ENCODE measurements at places on chromosomes 2 and 18.

GRCh38 chr2:113891265-113891959 is 1.5 kb downstream of the ACTR3 start:
- no peak for DNase-seq

GRCh38 chr2:46794693-46795317 is 120.8 kb downstream of the MCFD2 start:
- no peak for DNase-seq

- DNase-seq = no peak
Measured at GRCh38 chr2:191158193-191158592, 7.4 kb upstream of the STAT4 start.

DNA sequence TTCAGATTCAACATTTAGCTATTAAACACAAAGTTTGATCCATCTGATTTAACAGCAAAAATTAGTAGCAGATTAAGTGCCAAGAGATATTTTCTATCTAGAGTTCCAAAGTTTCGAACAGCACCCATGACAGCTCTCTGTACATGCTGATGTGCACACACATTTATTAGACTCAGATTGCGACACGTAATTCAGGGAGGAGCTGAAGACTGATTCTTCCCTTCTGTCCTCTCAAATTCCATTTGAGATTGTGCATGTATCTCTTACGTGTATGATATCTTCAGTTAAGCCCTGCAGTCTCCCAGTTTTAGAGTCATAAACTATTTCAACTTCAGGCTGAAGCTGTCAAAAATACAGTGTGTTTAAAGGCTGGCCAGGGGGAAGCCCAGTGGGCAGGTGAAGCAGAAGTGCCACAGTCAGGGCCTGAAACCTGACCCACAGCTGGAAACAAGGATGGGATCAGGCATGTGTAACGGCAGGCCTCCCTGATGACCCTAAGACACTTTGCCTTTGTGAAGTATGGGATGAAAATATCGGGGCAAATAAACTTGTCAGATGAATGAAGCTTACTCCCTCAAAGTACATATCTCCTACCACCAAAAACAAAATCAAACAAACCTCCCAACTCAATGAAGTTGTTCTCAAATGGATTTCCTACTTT is 30.6 kb downstream of the CYB5A start:
- no peak for DNase-seq

GRCh38 chr2:219520079-219520478 is 5.8 kb downstream of the ASIC4 start:
- DNase-seq = no peak

DNA sequence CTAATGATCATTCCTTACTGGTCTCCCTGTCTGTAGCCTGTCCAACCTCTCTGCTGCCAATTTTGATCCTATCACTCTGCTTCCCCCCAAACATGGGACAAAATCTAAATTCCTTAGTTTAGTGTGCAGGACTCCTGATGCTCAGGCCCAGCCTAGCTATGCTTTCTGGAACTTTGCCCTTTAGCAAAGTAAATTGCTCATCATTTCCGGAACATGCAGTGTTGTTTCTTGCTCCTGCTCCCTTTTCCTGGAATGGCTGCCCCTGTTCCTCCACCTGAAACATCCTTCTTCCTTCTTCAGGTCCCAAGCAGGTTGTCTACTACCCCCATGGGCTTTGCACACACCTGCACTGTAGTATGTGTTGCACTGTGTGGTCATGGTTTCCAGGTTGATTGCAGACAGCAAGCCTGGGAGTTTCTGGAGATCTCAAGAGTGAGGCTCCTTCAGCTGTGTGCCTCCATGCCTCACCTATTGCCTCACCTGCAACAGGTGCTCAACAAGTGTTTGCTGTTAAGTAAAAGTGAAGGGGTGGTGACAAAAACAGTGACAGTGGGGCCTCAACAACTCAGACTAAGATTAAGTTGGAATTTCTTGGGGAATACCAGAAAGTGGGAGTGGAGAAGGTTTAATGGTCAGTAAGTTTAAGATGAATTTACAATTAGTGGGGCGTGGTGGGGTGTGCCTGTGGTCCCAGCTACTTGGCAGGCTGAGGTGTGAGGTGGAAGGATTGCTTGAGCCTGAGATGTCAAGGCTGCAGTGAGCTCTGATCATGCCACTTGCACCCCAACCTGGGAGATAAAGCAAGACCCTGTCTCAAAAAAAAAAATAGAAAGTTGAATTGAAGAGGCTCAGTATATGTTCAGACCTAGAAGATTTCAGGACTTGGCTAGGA is 120.0 kb downstream of the DNAH6 start:
- DNase-seq = no peak

DNA sequence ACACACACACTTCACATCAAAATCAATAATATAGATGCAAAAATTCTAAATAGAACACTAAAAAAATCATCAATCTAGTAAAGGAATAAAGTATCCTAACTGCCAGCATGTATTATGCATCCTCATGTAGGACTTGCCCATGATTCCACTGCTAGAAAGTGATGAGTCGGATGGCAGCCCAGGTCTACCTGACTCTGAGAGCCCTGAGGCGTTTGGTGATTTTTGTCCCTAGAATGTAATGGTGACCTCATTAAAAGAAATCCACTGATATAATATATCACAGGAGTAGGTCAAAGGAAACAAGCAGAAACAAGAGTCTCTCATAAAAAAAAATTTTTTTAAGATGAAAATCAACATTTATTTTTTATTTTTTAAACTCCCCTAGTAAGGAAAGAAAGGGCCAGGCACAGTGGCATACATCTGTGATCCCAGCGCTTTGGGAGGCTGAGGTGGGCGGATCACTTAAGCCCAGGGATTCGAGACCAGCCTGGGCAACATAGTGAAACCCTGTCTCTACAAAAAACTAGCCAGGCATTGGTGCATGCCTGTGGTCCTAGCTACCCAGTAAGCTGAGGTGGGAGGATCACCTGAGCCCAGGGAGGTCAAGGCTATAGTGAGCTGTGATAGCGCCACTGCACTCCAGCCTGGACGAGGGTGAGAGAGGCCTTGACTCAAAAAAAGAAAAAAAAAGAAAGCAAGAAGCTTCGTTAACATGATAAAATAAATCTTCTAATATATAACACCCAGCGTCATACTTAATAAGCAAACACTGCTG is 24.4 kb upstream of the ACTG2 start:
- no peak for DNase-seq

DNA sequence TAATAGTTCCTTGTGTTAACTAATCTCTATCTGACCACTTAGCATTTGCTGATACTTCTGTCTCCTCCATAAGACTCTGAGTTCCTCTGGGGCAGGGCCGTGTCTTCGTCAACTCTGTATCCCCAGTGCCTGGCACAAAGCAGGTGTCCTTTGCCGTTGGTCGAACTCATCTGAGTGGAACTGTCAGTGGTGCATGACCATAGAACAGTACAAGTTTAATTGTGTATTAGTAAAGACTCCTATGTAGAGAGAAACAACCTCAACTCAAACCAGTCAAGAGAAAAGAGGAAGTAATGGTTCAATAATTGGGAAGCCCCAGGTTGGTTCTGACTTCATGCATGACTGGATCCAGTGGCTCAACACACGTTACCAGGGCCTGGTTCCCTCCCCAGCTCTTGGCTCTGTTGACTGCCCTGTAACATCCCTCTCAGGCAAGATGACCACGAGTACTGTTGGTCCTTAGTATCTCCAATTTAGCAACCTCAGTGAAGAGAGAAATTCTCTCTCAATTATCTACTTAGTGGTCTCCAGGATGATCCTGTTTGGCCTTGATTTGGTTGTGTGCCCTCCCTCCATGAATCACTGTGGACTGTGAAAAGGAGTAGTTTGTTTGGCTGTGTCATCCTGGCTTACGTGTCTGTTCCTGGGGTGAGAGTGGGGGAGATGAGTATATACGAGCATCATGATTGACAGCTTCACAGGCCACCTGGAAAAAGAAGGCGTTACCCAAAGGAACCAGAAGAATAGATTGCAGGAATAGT is 58.5 kb upstream of the MSH6 start:
- peak; percentile 22 for DNase-seq

GRCh38 chr2:75525434-75526310 is 35.1 kb downstream of the EVA1A start:
- peak; percentile 61 for DNase-seq

GRCh38 chr2:105582952-105583660 is 161.6 kb upstream of the NCK2 start:
- no peak for DNase-seq

DNA sequence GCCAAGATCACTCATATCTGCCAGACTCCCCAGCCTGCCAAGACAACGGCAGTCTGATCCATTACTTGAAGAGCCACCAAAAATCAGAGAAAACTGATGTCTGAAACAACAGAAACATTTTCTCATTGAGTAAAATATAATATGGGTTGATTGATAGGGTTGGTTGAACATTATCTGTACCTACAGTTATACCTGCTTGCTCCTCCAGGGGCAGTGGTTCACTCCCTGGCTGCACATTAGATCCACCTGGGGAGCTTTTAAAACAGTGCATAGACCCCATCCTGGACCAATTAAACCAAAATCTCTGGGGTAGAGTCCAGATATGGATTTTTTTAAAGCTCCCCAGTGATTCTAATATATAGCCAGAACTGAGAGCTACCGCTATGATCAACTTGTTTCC is 43.6 kb upstream of the SLC14A2 start:
- DNase-seq = no peak

DNA sequence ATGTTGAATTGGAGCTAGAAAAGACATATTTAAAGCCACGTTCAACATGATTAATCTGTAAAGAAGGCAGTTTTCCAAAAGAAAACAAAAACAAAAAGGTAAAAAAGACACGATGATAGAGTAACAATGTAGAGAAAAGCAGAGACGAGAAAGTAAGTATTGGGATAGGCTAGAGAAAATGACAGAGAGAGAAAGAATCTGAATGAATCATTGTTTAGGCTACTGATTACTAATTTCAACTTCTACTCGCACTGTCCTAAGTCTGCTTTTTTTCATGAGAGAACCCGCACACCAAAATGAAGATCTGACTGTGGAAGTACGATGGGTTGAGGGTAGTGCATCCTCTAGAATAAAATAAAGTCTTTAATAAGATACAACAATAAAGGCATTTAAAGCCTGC is 1599.2 kb upstream of the TMEFF2 start:
- peak; percentile 67 for DNase-seq

DNA sequence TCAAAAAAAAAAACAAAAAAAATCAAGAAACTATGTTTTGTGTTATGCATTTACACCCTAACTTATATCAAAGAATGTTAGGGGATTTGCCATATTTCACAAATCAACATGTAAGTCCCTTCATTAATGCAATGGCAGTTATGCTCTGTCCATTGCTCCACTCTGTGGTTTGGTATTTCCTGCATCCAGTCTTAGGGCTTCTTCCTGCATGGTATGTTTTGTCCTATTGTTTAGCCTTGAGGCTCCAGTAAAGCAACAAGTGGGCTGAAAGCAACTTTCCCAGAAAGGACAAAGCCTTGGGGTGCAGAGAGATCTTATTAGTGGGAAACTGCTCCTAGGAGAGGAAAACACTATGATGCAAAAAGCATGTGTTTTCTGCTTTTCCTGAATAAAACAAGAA is 474.1 kb downstream of the IRS1 start:
- no peak for DNase-seq

Data from fibroblast of lung (primary cell).